ENCODE measurements at places on chromosomes 2 and 18. TPM values are rescaled to one million over a fixed set of nuclear protein-coding genes. Genes with fewer than 3 reads are reported as not detected.

Gene CAPN14
- total RNA-seq = 0.20 TPM

Gene TTLL4
- 70.6 TPM for total RNA-seq

Gene TUBA3E
- total RNA-seq = not detected

Gene KRTCAP3
- total RNA-seq = 3.5 TPM

Gene POTEJ
- total RNA-seq = not detected

Gene CIB4
- total RNA-seq = not detected

Gene ADRA2B
- total RNA-seq = 0.12 TPM

Gene MARCO
- total RNA-seq = not detected

Gene NEB
- 0.05 TPM for total RNA-seq

DNA sequence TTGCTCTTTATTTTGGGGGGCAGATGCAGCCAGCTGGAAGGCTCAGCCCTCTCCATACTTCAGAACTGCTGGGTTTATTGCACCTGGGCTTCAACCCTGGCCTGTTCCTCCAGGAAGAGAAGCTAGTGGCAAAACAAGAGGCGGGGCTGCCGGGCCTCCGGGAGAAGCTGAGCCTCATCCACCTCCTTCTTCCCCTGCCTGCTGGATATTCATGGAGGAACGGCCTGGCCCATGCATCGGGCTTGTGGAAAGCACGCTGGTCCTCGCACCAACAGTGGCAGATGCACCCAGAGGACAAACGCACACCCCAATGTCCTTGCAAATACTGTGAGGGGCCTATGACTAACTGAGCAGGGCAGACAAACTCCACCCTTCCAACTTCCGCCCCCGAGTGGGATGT is 30.6 kb downstream of the FAM178B start:
- H3K4me1 ChIP-seq = peaks cover 43% of the 10 kb centered on the region
- H3K27me3 ChIP-seq = peaks cover 6% of the 10 kb centered on the region
- no peak overlapping the region for H3K27ac ChIP-seq

GRCh38 chr2:46645681-46646162 is 166.4 kb downstream of the TMEM247 start:
- no peak for DNase-seq
- H3K27ac ChIP-seq = no peak overlapping the region
- H3K4me1 ChIP-seq = peaks cover 5% of the 10 kb centered on the region
- peaks cover 18% of the 10 kb centered on the region for H3K27me3 ChIP-seq
- H3K4me3 ChIP-seq = no peak overlapping the region

- H3K36me3 ChIP-seq = no peaks in the 10 kb centered on the region
- peaks cover 17% of the 10 kb centered on the region for H3K27me3 ChIP-seq
- no peak for DNase-seq
These were observed 9.0 kb downstream of the MALL start for GRCh38 chr2:110106642-110107041.

DNA sequence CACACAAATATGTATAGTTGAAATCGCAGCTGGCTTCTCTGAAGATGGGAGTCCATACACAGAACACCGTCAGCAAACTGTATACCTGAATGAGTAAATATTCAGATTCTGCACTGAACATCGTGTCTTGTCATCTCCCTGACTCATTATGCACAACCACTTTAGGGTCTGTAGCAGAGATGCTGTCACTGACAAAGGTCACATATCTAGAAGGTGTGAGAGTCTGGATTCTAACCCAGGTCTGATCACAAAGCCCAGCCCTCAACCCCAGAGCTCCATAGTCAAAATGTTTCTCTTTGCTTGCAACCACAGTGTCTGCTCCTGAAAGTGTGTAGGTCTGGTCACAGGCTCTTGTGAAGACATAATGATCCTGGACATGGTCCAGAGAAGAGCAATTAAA is 78.3 kb upstream of the PAX8 start:
- peaks cover 8% of the 10 kb centered on the region for H3K27me3 ChIP-seq
- no peak for DNase-seq
- no peaks in the 10 kb centered on the region for H3K36me3 ChIP-seq
- H3K4me3 ChIP-seq = no peak overlapping the region
- no peak overlapping the region for H3K27ac ChIP-seq

DNA sequence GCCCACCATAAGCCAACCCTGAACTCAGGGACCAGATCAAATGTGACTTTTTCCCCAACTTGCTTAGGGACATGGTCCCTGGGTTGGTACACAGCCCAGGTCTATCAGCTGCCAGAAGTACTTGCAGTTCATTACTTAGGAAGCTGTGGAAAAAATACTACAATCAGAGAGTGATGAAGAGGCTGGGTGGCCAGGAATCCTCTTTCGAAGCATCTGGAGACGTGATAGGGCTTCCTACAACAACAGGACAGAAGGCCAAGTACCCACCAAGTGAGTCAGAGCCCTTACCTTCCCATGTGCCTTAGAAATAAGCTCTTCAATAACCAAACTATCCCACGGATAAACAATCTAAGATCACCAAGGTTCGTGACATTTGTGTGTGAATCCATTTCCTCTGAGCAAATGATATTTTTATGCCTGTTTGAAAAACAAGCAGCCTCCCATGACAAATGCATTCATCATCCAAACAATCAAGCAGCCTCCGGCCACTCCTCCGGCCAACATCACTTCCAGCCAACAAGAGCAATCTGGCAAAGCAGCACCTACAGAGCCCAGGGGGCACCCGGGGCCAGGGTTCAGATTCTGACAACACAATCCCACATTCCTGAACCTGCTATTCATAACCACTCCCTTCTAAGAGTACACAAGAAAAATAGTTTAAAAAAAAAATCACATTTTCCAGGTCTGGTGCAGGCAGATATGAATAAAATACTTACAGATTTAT is 26.4 kb downstream of the TBC1D8 start:
- H3K27me3 ChIP-seq = peaks cover 4% of the 10 kb centered on the region
- no peaks in the 10 kb centered on the region for H3K36me3 ChIP-seq
- H3K27ac ChIP-seq = no peak overlapping the region
- peaks cover 7% of the 10 kb centered on the region for H3K4me1 ChIP-seq
- no peak for DNase-seq

- no peak for DNase-seq
- H3K27me3 ChIP-seq = peaks cover 3% of the 10 kb centered on the region
- H3K27ac ChIP-seq = no peak overlapping the region
- H3K36me3 ChIP-seq = no peaks in the 10 kb centered on the region
- no peak overlapping the region for H3K4me3 ChIP-seq
These were observed 64.1 kb upstream of the EHBP1 start for GRCh38 chr2:62641410-62641843.

- no peaks in the 10 kb centered on the region for H3K36me3 ChIP-seq
- DNase-seq = no peak
- no peaks in the 10 kb centered on the region for H3K27me3 ChIP-seq
- H3K4me3 ChIP-seq = no peak overlapping the region
These were observed 85.7 kb downstream of the MYCN start for GRCh38 chr2:16025876-16026640.

GRCh38 chr2:3959372-3959771 is 256.0 kb downstream of the DCDC2C start:
- H3K27me3 ChIP-seq = no peaks in the 10 kb centered on the region
- no peak overlapping the region for H3K4me3 ChIP-seq
- DNase-seq = no peak
- H3K27ac ChIP-seq = no peak overlapping the region
- H3K4me1 ChIP-seq = no peaks in the 10 kb centered on the region

DNA sequence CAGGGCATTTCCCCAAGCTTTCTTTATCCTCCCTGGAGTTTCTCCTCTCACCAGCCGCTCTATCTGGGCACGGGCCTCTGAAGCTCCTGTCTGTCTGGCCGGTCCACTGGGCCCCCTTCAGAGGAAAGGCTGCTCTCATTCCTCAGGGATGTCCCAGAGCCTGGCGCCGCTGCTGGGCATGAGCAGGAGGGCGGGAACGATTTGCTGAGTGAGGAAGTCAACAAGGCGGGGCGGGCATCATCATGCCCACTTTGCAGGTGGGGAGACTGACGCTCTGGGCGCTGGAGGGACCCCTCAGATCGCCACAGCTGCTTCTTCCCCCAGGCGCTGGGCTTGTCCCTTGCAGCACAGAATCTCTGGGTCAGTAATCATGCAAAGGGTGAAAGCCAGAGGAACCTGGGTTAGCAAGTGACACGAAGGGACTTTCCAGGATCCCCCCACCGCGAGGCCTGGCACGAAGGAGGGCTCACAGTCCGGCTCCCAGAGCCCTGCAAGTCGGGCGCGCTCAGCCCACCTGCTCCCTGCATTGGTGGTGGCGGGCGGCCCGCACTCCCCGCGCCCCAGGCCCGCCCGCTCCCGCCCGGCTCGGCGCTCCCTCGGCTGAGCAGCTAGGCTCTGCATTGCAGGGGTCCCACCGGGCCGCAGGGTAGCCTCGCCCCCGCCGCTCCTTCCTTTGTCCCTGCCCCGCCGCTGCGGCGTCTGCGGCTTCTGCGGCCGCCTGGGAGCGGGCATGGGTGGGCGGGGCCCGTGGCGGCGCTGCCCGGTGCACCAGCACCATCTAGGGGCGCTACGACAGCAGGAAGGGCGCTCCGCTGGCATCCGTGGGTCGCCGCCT is 157.8 kb downstream of the CYRIA start:
- no peak for DNase-seq
- peaks cover 28% of the 10 kb centered on the region for H3K27me3 ChIP-seq
- no peaks in the 10 kb centered on the region for H3K36me3 ChIP-seq
- no peaks in the 10 kb centered on the region for H3K4me1 ChIP-seq

DNA sequence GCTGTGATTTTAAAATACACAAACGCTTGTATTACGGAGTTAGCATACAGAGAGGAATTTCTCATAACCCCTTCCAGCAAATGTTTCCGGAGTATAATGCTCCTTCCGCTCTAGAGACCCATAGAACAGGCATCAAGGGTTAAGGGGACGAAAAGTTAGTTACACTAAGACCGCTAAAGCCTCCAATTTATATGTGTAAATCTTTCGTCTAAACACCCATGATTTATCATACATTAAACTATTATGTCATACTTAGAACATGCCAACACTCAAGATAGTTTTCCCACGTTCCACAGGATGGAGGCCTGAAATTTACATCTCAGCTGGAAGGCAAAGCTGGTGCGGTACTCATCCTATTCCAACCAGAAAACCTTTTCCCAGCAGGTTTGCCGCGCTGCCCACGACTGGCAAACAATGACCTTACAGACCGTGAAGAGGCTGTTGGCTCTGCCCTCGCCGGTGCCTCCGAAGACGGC is 650 bp downstream of the ORMDL1 start:
- peak overlapping the region; percentile 93 for H3K27ac ChIP-seq
- peaks cover 48% of the 10 kb centered on the region for H3K36me3 ChIP-seq
- no peaks in the 10 kb centered on the region for H3K27me3 ChIP-seq
- no peak for DNase-seq
- H3K4me1 ChIP-seq = peaks cover 43% of the 10 kb centered on the region

GRCh38 chr2:212032032-212032431 is 506.6 kb downstream of the ERBB4 start:
- H3K4me1 ChIP-seq = no peaks in the 10 kb centered on the region
- H3K4me3 ChIP-seq = no peak overlapping the region

GRCh38 chr2:81097361-81097760 is 792.8 kb upstream of the LRRTM1 start:
- H3K4me3 ChIP-seq = no peak overlapping the region
- no peaks in the 10 kb centered on the region for H3K36me3 ChIP-seq
- no peak for DNase-seq
- no peaks in the 10 kb centered on the region for H3K4me1 ChIP-seq
